Stimulated activated CD8-positive, alpha-beta memory T cell treated with anti-CD3 and anti-CD28 coated beads, Interleukin-15, amount 100 ng/mL, for 1 hour (primary cell): ENCODE measurements at places on chromosomes 5 and 9.

- no peak for DNase-seq
Observed at GRCh38 chr5:114118511-114118910, 243.4 kb upstream of the KCNN2 start.

DNA sequence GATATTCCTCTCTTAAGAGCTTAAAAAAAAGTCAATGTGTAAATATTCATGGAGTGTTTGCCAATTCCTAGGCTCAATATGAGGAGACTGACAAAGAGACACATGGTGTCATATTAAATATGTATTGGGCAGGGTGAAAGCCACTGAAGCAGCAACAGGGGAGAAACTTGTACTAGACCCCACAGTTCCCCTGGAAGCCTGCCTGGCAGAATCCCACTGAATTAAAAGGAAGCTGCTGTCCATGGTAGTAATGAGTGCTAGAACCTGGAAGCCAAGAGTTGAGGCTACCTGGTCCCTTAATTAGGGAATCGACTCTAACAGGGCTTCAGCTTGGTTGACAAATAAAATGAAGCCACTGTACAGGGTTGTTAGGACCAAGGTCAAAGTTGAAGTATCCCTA is 129.4 kb upstream of the GPR151 start:
- no peak for DNase-seq

GRCh38 chr9:89394412-89394811 is 76.1 kb downstream of the SECISBP2 start:
- no peak for DNase-seq

GRCh38 chr9:105264380-105264779 is 19.9 kb downstream of the SLC44A1 start:
- no peak for DNase-seq

DNA sequence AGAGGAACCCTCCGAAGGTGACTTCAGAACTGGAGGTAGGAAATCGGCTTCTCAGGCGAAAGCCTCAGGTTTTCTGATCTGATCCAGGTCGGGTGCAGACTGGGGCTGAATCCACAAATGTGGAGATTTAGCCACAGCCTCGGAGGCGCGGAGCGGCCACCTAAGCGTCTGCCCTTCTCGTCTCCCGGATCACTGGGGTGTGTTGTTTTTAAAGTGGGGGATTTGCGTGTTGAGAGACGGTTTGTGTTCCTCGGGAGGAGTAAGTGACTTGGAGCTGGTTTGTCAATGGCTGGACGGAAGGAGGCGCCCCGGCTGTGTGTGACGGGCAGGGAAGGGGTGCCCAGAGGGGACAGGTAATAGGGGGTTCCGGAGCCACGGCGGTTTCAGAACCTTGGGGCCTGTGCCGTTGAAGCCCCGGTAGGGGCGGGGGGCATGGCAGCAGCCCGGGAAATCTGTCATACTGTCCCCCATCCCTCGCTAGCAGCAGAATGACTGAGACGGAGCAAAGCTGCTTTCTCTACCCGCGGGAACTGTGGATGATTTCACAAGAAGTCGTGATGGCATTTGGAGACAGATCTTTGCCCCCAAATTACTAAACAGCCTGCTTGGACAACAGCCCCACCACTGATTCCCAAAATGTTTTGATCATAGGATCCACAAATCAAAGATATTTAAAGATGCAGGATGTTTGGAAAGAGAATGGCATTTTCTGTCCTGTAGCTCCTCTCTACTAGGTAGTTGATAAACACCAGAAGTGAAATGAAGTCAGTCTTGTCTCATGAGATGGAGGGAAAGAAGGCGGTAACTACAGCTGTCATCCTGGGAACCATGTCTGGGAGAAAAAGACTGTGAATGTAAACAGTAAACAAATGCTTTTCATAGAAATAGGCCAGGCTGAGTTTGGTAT is 216.5 kb downstream of the PDZD2 start:
- no peak for DNase-seq

DNA sequence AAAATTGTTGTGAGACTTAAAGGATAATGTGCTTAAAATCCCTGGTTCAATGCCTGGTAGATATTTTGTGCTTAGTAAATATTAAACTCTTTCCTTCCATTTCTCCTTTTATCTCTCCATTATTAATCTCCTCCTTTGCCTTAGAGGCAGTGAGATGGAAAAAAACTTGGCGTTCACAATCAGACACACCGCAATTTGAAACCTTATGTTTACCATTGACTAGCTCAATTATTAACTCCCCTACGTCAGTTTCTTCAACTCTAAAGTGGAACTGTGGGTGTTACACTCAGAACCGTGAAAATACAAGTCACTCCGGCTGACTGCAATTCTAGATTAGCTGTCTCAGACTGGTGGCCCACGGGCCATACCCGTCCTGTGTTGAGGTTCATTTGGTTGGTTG is 327.2 kb downstream of the DEPDC1B start:
- DNase-seq: no peak

- DNase-seq: no peak
Observed at GRCh38 chr5:51881901-51882300, 498.7 kb downstream of the ISL1 start.

DNA sequence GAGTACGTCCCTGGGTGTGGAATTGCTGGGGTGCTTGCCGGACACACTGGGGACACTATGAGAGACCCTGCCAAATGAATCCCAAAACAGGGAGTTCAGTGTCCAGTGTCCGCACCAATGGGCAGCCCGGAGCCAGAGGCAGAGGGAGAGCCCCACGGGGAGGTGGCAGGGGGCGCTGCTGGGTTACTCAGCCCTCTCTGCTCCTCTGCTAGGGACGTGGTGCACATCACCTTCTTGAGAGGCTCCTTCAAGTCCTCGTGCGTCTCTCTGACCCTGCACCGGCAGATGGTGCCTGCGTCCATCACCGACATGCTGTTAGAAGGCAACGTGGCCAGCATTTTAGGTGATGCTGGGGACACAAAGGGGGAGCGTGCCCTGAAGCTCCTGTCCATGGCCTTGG is 20.8 kb downstream of the STKLD1 start:
- DNase-seq: no peak

GRCh38 chr9:109745335-109746283 is 34.4 kb upstream of the PALM2AKAP2 start:
- no peak for DNase-seq

- DNase-seq: no peak
Observed at GRCh38 chr9:83061990-83062650, 822 bp downstream of the RASEF start.

GRCh38 chr5:120994112-120994511 is 530.0 kb downstream of the PRR16 start:
- no peak for DNase-seq

GRCh38 chr5:107284822-107285525 is 385.8 kb downstream of the EFNA5 start:
- DNase-seq: no peak

DNA sequence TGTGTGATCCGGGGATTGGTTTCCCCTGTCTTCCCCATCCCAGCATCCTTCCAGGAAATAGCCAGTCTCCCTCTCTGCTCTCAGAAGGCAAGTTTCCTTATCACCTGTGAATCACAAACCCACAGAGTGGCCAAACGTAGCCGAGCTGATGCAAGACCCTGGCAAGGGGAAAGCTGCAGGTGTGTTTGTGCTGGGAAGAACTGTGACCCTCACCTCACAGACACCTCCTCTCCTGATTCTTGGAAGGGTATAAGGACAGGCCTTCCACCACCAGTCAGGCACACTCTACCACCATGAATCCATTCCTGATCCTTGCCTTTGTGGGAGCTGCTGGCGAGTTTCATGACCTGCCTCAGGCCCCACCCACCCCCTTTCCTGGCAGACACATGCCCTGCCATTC is at the start of gene PRSS3:
Gene PRSS3, plus strand, starts transcription at position 281 of the 400 bp plus-strand sequence. Its CDS starts 13 bp downstream, at position 294.
- no peak for DNase-seq

DNA sequence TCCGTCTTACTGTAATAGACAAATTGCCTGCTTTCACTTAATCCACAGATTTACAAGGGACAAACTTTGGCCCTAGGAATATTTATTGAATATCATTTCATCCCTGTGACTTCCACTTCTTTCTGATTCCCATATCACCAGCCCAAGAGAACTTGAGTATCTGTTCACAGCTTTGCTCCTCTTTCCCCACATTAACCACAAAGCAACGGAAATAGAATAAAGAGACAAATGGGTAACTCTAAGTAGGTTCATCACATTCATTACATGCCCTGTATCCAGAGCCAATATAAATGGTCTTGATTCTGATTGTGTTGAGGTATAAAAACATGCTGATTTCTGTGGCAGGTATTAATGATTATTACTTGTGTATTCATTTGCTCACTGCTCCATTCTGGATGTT is 41.9 kb downstream of the TMEM252 start:
- DNase-seq: no peak

GRCh38 chr5:95949810-95950209 is 11.8 kb downstream of the ELL2 start:
- no peak for DNase-seq

- no peak for DNase-seq
Observed at GRCh38 chr5:15550502-15551112, 50.6 kb downstream of the FBXL7 start.

GRCh38 chr5:108729242-108729615 is 18.5 kb upstream of the FER start:
- no peak for DNase-seq

DNA sequence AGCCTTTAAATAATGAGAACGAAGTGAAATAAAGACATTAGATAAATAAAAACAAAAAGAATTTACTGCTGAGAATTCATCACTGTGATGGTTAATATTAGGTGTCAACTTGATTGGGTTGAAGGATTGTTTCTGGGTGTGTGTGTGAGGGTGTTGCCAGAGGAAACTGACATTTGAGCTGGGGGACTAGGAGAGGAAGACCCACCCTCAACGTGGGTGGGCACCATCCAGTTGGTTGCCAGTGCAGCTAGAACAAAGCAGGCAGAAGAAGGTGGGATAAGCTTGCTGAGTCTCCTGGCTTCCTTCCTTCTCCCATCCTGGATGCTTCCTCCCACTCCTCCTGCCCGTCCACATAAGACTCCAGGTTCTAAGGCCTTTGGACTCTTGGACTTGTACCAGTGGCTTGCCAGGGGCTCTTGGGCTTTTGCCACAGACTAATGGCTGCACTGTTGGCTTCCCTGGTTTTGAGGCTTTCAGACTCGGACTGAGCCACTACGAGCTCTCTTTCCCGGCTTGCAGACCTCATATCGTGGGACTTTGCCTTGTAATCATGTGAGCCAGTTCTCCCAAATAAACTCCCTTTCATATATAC is 43.7 kb upstream of the ABL1 start:
- DNase-seq: no peak

- no peak for DNase-seq
Observed at GRCh38 chr9:136759436-136760325, 1.6 kb upstream of the LCN8 start.

GRCh38 chr5:59763541-59763940 is 130.0 kb downstream of the PDE4D start:
- no peak for DNase-seq

DNA sequence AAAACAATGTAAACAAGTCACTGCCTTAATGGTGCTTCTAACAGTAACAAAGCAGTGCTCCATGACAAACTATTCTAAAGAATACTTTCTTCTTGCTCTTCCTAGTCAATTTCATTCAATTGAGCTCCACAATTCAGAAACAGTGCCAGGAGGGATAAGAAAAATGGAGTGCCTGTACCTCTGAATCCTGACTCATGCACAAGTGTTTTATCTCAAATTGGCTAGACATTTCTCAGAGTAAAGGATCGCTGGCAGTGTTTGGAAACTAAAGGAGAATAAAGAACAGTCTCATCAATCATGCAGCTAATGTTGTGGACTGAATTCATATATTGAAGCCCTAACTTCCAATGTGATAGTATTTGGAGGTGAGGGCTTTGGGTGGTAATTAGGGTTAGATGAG is 27.6 kb downstream of the SLC25A51 start:
- DNase-seq: no peak

DNA sequence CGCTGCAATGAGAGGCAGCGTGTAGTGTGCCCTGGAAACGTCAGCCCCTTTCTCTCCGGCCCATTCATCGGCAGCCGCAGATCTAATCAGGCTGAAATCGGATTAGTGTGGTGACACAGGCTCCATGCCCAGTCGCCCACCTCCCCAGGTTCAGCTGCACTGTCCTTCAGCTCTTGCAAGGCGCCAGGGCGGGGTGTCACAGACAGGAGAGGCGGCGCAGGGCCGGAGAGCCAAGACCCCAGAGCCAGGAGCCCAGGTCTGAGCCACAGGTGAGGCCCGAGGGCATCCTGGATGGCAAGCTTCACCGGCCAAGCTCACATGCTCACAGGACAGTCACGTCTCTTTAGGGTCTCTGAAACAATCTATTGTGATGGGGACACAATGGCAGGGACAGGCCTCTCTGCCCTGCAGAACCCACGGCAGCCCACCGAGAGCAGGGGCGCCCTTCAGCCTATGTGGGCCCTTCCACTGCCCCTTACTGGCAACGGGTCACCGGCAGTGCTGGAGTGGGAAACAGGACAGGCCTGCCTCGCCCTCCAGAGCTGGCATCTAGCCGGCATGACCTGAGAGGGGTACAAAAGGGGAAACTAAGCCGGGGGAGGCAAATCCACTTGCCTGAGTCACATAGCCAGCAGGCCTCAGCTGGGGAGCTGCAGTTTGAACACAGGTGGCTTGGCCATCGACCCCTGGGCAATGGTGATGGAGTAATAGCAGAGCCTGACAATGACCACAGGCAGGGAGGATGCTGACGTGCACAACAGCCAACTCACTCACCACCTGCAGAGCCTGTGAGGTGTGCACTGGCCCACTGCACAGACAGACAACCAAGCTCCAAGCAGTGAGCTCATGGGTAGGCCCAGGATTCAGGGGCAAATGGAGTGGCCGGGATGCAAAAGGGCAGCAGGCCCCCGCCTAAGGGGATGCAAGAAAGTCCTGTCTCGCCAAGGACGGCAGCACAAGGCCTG is 48.1 kb downstream of the VAV2 start:
- DNase-seq: no peak

DNA sequence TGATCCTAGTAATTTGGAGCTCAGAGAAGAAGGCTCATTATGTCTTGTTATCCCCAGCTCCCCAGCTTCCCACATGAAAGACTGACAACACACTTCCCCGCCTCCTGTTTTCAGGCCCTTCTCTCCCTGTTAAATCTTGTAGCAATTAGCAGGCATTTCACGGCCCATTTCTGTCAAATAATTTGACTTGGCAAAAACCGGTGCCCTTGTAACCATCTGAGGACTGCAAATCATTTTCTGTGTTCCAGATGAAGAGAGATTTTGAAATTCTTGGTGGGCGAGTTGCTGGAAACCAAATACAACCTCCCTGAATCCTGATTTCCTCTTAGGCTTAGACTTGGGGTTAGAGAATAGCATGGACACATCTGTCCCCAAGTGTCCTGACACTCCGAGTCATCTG is 109.7 kb downstream of the MSX2 start:
- no peak for DNase-seq

DNA sequence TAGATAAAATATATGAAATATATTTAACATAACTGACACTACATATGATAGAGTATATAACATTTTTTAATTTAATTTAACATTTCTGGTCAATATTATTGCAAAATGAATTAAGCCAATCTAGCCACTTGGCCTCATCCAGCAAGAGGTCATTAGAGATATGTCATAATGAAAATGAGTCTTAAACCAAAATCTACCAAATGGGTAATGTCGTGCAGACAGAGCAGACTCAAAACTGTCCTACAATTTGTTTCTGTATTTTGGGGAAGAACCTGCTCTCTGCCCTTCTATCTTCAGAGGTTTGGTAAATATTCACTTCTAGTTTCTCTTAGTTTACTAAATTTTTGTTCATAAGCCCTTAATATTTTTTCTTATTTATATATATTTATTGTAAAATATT is 61.4 kb downstream of the ARHGEF28 start:
- DNase-seq: no peak

GRCh38 chr5:57455511-57456455 is 26.8 kb downstream of the ACTBL2 start:
- no peak for DNase-seq
